ENCODE measurements at places on chromosomes 1 and 21.

- DNase-seq: no peak
These were observed 260.6 kb downstream of the CACNA1E start for GRCh38 chr1:181743878-181744312.

DNA sequence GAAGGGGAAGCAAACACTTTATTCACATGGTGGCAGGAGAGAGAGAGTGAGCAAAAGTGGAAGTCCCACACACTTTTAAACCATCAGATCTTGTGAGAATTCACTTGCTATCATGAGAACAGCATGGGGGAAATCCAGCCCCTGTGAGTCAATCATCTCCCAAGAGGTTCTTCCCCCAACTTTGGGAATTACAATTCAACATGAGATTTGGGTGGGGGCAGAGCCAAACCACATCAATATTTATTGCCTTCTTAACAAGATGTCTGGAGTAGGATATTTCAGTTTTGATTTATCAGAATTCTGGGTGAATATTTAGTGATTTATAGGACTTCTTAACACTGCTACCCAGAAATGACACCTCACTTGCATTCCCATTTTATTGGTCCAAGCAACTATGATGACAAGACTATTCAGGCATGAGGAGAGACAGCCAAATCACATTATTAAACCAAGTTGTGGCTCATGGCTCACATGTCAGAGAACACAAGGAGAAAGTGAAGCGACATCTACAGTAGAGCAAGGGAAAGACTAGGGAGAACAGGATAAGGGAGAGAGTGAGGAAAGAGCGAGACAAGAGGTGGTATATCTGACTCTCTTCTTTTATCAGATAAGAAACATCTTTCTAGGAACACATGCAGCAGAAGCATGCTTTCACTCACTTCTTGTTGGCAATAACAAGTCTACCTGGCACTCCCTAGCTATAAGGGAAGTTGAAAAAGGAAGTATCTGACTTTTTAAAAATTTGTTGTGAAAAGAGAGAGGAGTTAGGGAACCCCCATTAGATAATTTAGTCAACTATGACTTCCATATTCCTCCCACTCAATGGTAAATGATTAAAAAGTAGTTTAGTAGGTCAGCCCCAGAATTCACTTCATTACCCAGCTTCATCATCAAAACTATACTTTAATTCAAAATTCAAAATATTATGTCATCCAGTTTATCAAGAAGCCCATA lies 36.6 kb upstream of the PTPRC start:
- DNase-seq: no peak

- DNase-seq: no peak
These were observed 127.3 kb upstream of the POU3F1 start for GRCh38 chr1:38173848-38174247.

DNA sequence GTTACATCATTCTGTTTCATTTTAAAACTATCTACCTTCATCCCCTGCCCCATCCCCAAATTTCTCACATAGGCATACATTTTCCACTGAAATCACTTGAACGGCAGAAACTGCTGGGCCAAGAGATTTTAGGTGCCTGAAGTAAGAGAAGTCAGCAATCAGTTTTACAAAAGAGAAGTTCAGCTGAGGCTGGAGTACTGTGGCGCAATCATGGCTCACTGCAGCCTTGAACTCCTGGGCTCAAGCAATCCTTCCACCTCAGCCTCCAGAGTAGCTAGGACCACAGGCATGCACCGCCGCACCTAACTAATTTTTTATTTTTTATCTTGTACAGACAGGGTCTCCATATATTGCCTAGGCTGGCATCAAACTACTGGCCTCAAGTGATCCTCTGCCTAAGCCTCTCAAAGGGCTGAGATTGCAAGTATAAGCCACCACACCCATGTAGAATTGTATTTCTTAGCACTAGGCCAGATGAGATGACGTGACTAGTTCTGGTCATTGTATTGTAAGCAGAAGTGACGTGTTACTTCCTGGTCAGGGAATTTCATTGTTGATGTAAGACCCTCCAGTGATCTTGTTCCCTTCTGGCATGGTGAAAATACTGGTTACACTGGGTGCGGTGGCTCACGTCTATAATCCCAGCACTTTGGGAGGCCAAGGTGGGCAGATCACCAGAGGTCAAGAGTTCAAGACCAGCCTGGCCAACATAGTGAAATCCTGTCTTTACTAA lies 7.1 kb downstream of the BECN2 start:
- DNase-seq: no peak

- no peak for DNase-seq
These were observed 20.5 kb downstream of the PRDM15 start for GRCh38 chr21:41858466-41859296.

DNA sequence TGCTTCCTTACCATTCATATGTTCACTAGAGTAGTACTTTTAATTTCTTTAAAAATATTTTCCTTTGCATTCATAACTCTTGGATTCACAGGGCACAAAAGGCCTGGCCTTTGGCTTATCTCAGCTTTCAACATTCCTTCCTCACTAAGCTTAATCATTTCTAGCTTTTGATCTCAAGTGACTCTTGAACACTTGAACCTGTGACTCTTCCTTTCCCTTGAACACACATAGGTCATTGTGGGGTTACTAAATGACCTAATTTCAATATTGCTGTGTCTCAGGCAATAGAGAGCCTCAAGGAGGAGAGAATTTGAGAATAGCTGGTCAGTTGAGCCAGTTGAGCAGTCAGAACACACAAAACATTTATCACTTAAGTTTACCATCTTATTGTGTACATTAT lies 49.9 kb downstream of the COL11A1 start:
- DNase-seq: no peak

DNA sequence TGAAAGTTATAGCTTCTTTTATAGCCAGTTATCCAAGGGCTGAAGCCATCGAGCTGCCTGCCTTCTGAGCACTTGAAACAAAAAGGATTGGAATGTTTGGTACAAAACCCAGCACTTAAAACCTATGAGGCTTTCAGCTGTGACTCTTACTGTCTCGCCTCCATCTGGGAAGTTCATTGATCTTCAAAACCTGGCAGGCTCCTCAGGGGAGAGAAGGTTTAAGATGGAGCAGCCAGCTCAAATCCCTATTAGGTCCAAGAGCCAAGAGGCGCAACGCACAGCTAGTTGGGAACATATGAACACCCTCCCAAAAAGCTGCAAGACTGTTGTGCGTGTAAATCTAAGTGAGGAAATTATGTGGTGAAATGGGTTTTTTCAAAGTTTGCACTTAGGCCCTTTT lies 33.4 kb downstream of the BACE2 start:
- DNase-seq: no peak

- DNase-seq: no peak
These were observed 61.2 kb upstream of the TNR start for GRCh38 chr1:175804561-175804960.

DNA sequence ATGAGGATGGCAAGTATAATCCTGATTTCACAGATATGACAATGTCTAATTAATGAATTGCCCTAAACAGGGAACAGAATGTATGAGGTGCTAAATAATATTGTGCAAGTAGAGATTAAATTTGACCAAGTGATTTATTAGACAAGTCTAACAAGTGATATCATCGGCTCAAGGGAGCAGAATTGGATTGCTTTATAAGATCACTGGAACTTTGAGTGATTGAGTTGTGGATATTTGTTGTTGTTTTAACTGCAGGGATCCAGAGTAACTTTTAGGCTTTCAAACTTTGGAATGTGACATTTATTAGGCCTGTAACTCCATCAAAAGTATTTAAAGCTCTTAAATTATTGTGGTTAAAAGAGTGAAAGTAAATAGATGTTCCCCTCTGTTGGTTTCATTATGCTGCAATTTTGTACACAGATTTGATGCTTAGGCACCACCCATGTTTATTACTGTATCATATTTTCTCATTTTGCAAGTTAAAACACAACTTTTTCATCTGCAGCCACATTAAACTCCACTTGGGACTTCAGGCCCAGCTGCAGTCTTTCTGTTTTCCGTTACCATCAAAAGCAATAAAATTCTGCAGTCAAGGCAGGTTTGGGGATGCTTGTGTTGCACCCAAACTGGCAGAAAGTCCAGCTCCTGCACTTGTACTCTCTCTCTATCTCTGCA lies 206.6 kb downstream of the HLX start:
- no peak for DNase-seq

DNA sequence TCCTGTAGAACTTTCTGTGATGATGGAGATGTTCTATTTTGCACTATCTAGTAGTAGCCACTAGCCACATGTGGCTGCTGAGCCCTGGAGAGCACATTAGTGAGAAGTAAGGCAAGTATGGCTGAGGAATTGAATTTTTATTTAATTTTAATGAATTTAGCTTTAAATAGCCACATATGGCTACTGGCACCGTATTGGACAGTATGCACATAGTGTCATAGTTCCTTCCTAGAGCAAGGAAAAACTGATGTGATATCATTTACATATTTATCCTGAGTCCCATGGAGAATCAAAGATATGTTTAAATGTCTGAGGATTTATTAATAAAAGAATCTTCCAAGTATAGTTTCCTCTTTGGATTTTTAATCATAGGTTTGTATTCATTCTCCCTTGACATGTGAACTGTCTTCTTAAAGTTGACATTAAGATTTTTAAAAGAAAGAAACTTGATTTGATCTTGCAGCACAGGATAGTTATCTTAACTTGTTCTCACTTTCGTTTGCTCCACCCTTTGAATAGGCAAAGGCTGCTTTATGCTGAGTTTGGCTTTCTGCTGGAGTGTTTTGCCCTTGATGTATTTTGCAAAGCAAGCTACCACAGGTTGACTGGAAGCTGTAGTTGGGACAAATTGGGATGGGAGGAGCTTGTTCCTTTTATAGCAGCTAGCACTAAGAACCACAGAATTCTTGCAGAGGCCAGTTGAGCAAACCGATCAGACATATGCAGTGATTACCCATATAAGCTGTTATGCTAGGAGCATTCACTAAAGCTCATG lies 129.7 kb downstream of the VPS13D start:
- DNase-seq: peak; percentile 85

- DNase-seq: no peak
These were observed 220.3 kb downstream of the PLPP3 start for GRCh38 chr1:56359056-56359455.

Data from RPMI8226 (cell line).